ENCODE measurements at places on chromosomes 16 and 17. TPM values are rescaled to one million over a fixed set of nuclear protein-coding genes. Genes with fewer than 3 reads are reported as not detected.
A peak's percentile ranks its signal among the peaks of the same experiment; 100 is the strongest.

- DNase-seq = peak; percentile 77
Observed at GRCh38 chr17:49992933-49993422, 2.0 kb downstream of the DLX3 start.

- DNase-seq = no peak
Observed at GRCh38 chr17:60594734-60595133, 5.3 kb upstream of the PPM1D start.

Gene ANKRD40CL
- not detected for total RNA-seq

GRCh38 chr16:14186007-14186794 is 115.1 kb downstream of the MRTFB start:
- DNase-seq = no peak

DNA sequence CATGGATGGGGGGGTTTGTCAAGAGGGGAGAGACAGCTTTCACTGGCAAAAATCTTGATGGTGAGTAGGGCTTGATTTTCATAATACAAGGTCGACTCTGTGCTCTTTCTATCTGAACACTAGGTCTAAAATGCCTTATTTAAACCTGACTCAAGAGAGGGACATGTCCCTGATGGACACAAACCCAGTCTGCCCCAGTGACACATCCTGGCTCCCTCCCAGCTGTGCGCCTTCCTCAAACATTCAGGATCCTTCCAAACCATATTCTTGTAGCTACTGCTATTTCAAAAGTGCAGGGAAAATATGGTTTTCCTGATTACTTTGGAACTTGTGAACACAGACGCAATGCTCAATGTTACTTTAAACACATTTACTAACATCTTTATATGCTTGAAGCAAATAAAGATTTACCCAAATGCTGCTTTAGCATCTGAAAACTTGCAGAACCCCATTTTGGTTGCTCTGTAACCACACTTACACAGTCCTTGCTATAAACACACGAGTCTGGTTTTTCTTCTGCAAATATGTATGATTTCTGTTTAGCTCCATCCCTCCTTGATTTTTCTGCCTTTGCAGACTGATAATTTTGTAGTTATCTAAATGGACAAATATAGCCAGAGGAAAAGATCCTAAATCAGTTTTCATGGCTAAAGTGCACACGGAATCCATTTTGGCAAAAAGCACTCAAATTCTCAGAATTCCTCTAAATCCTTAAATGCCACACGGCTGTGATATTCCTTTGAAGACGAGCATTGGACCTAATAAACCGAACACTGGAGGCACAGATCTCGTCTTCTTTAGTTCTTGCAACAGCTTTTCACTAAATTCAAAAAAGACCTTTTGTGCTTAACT is 499.9 kb upstream of the ZFHX3 start:
- no peak for DNase-seq

GRCh38 chr16:15723808-15724207 is 73.8 kb downstream of the NDE1 start:
- no peak for DNase-seq

- no peak for DNase-seq
Observed at GRCh38 chr16:12871784-12872183, 29.6 kb upstream of the SHISA9 start.

Gene WNT3
- total RNA-seq = 1.9 TPM

Gene KIF2B
- not detected for total RNA-seq

Gene CSH1
- total RNA-seq = not detected

GRCh38 chr16:86663685-86664521 is 85.6 kb downstream of the FOXL1 start:
- DNase-seq = no peak

DNA sequence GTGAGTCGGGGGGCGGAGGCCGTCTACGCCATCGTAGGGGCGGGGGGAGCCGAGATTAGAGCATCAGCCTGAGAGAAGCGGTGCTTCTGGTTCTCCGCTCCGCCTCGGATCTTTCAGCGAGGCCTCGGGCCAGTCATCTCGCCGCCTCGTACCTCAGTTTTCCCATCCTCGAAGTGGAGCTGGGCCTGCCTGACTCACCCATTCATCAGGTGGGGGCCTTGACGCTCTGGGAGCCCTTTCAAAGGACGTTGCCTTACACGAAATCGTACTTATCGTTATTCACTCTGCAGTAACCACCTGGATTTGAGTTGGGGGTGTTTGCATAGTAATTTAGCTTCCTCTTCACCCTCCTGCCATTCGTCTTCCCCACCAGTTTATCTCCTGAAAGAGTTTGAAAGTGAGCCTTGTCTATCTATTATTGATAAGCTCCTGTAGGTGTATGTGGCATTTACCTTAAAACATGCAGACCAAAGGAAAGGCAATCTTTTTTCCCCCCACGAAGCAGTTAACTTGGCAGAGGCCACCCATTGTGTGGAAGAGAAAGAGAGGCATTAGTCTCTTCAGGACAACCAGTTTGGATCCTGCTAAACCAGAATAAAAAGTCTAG is 674 bp downstream of the TAF15 start:
- DNase-seq = no peak

DNA sequence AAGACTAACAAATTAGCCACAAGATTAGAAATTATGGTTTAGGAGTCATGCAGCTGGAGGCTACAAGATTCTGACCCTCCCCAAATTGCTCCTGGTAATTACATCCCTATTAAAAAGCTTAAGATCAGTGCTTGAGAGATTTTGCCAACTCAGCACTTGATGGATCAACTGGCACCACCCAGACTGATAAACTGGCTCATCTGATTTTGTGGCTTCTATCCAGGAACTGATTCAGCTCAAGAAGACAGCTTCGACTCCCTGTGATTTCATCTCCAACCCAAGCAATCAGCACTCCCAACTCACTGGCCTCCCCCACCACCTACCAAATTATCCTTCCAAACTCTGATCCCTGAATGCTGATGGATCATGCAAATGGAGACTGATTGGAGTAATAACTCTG is 94.8 kb downstream of the TNFRSF13B start:
- no peak for DNase-seq

Gene PLK1
- 1.2 TPM for total RNA-seq

Gene SPATA32
- not detected for total RNA-seq

Gene ZSCAN10
- not detected for total RNA-seq

- DNase-seq = no peak
Observed at GRCh38 chr17:43620581-43620980, 41.1 kb downstream of the MEOX1 start.

Gene KRTAP1-1
- total RNA-seq = not detected

Gene YPEL2
- 35.5 TPM for total RNA-seq

DNA sequence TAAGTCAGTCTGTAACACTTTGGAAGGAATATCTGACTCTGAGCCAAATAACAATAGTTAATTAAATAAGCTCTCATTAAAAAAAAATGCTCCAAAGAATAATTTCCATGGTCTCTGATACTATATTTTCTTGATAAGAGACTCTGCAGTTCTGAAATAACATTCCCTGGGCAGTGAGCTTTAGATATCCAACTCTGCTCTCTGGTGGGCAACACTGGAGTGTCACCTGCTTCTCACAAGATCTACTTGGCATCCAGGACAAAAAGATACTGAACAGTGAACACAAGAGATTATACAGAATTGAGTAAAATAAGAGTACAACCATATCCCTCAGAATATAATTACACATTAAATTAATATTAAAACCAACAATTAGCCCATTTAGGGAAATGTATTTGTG is 13.7 kb downstream of the BLMH start:
- no peak for DNase-seq

Gene HS3ST3A1
- total RNA-seq = 0.22 TPM

DNA sequence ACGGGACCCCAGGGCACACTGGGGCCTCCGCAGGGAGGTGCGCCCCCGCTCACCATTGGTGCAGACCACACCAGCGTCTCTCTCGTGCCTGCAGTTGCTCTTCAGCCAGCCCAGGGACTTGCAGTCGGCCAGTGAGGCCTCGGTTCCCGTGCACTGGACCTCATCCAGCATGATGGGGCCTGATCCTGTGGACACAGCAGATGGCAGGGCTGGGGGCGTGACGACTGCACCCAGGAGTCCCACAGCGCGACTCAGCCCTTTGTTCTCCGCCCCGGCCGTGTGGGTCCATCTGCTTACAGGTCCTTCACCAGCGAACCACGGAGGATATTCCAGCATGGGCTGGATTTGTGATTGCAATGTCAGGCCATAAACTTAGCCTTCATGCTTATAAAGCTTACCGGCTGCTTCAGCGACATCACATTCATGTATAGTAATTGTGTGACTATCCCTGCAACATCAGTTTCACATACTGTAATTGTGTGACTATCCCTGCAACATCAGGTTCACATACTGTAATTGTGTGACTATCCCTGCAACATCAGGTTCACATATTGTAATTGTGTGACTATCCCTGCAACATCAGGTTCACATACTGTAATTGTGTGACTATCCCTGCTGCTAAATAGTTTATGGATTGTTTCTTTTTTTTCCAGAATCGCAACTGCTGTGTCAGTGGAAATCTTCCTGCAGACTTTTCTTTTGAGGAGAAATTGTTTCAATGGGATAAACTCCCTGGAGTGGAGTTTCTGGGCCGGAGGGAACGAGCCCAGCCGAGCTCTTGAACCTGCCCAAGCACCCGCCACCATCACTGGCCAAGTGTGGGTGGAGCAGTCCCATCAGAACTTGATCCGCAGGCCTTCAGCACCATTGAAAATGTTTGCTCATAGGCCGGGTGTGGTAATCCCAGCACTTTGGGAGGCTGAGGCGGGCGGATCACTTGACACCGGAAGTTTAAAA is 4.8 kb downstream of the LGALS3BP start:
- DNase-seq = no peak

DNA sequence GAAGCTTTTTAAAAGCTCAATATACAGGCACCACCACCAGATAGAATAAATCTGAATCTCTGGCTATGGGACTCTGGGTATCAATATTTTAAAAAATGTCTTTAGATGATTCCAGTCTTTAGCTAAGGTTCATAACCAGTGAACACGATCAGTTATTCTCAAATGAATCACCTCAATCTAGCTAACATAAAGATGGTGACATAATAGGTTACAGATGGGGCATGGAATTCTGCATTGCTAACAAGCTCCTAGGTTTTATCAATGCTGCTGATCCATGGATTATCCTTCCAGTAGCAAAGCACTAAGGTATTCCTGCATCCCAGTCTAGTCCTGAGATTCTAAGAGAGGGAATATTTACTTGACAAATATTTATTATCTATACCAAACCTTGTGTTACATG is 415.5 kb upstream of the CDH11 start:
- no peak for DNase-seq

Gene C17orf78
- not detected for total RNA-seq

- DNase-seq = no peak
Observed at GRCh38 chr16:30721606-30722005, 22.6 kb downstream of the SRCAP start.

Gene TLCD3B
- not detected for total RNA-seq

Gene C17orf100
- total RNA-seq = 0.58 TPM

Gene ATP2A3
- total RNA-seq = 9.7 TPM

Gene ALDH3A1
- 1.3 TPM for total RNA-seq

Gene SLC16A11
- 0.84 TPM for total RNA-seq

DNA sequence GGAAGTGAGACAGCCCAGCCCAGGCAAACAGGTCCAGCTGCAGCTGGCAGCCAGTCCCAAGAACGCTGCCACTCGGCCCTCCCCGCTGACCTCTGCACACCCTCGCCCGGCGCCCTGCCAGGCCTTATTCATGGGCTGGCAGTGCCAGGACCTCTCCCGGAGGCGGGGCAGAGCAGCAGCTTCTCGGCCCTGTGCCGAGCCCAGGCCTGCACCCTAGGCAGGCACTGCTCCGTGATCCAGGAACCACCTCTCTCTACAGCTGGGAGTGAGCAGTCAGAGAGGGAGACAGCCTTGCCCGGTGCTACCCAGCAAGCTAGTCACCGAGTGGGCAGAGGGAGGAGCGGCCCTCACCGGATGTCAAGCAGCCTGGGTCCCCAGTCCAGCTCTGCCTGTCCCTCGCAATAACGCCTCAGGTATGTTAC is 79.9 kb upstream of the CBX4 start:
- peak; percentile 94 for DNase-seq

GRCh38 chr17:30720013-30720471 is 104.5 kb downstream of the CRLF3 start:
- DNase-seq = peak; percentile 68

Gene ATPAF2
- 20.8 TPM for total RNA-seq

DNA sequence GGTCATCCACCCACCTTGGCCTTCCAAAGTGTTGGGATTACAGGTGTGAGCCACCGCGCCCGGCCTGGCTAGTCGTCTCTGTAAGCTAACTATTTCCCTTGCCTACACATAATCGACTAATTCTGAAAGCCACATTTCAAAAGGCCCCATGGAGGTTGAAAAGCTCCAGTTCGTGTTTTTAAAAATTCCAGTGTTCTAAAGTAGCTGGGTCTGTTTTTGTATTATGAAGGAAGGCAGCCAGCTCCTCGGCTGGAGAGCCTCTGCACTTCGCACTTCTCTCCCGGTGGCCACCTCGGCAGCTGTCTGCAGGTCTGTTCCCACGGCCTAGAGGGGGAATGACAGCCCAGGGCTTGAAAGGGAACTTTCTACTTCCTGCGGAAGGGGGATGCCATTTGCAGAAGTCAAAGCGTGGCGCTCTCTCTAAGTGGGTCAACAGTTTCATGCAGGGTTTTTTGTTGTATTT is 16.9 kb downstream of the HASPIN start:
- DNase-seq = no peak

Gene EVPLL
- total RNA-seq = 0.22 TPM

DNA sequence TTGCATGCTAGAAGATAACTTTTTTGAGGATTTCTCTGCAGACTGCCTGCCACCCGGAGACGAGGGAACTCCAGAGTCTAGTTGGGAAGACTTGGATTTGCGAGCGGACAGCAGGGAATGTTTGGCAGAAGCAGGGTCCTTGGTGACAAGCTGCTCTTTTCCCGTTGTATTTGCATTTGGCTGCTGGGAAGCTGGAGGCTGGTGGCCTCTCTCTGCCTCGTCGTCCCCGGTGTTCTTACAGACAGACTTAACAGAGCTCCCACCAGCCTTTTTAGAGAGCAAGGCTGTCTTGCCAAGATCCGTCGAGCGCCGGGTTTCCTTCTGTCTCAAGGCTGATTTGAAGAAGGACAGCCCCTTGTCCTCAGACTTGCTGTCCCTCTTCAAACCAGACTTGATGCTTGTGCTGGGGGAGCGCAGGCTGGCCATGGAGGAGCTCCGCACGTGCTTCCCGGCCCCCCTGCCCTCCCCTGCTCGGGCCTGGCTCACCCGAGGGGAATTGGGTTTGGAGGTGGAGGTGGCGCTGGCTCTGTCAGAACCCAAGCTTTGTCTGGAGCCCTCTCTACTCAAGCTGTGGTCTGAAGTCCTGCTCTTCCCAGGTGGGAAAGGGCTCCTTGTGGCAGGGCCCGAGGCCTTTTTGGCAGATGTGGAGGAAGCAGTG is 81.0 kb downstream of the USP31 start:
- DNase-seq = no peak

DNA sequence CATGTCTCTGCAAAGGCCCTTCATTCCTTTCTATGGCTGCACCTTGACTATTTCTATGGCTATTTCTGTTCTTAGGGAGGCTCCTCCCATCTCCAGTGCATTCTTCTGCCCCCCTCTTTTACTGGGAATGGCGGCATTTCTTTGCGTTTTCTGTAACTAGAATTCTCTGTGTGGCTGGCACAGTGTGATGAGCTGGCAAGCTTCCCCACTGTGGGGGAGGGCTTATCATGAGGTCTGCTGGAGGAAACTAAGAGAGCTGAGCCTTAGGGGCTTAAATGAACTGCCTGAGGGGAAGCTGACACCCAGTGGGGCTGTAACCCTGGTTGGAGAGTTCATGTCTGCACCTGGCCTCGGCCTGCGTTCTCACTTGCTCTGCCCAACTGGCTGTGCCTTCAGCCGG is 1.5 kb upstream of the CARD14 start:
- DNase-seq = no peak

GRCh38 chr17:70332356-70333210 is 163.3 kb downstream of the KCNJ2 start:
- DNase-seq = no peak

Measured in mesenteric fat pad (tissue), 1 donor.